ENCODE measurements at places on chromosomes 1 and 21. TPM values are rescaled to one million over a fixed set of nuclear protein-coding genes. Genes with fewer than 3 reads are reported as not detected.

Gene CFHR1
- not detected for total RNA-seq

Gene HES2
- 41.8 TPM for total RNA-seq

Gene NGF
- not detected for total RNA-seq

Gene USP21
- 9.8 TPM for total RNA-seq

Gene HPDL
- 0.24 TPM for total RNA-seq

Gene ZBTB8B
- not detected for total RNA-seq

Gene DCDC2B
- total RNA-seq, result not detected

Gene TBX15
- not detected for total RNA-seq

Gene FAM3B
- not detected for total RNA-seq

Gene SLC45A3
- total RNA-seq, result 11.6 TPM

Gene C8A
- total RNA-seq, result not detected

Gene FAM131C
- total RNA-seq, result 0.87 TPM

Gene DCST1
- total RNA-seq, result not detected

Gene PLEKHG5
- 63.7 TPM for total RNA-seq

Gene CEP85
- total RNA-seq, result 7.4 TPM

Gene FMN2
- 7.5 TPM for total RNA-seq

Gene AMY2A
- not detected for total RNA-seq

Gene TOE1
- 11.0 TPM for total RNA-seq

Gene INPP5B
- total RNA-seq, result 9.4 TPM

Gene IL20
- total RNA-seq, result not detected

Gene FCRL4
- total RNA-seq, result not detected

Gene OR2L8
- total RNA-seq, result not detected

Gene PRDX6
- total RNA-seq, result 268 TPM

Gene PDE4B
- 54.6 TPM for total RNA-seq

Gene SERPINC1
- total RNA-seq, result 0.18 TPM

Gene PLPPR4
- 1.5 TPM for total RNA-seq

Gene SAMD11
- total RNA-seq, result not detected

Gene SUSD4
- total RNA-seq, result not detected

Gene LRRC53
- total RNA-seq, result not detected

Gene ANXA9
- not detected for total RNA-seq

Gene ERICH3
- not detected for total RNA-seq

Gene PCAT6
- total RNA-seq, result 6.0 TPM

Gene PDC
- not detected for total RNA-seq

Gene RASSF5
- 1.1 TPM for total RNA-seq

Gene FAM163A
- total RNA-seq, result 1.5 TPM

Gene C1QC
- not detected for total RNA-seq

Gene ATP6V1G3
- not detected for total RNA-seq

Gene CSF3R
- not detected for total RNA-seq

Gene FUCA1
- total RNA-seq, result 20.5 TPM

Gene GJC2
- 0.53 TPM for total RNA-seq

Gene CD5L
- total RNA-seq, result not detected

Gene PRRX1
- total RNA-seq, result 0.93 TPM

Gene PTCH2
- total RNA-seq, result 0.19 TPM

Gene CSMD2
- total RNA-seq, result 0.15 TPM

Gene SRGAP2B
- total RNA-seq, result 46.8 TPM

Gene CNIH3
- total RNA-seq, result 3.1 TPM

Gene AVPR1B
- not detected for total RNA-seq

All from glomerular endothelial cell (primary cell).